ENCODE measurements at places on chromosomes 7 and 10.

DNA sequence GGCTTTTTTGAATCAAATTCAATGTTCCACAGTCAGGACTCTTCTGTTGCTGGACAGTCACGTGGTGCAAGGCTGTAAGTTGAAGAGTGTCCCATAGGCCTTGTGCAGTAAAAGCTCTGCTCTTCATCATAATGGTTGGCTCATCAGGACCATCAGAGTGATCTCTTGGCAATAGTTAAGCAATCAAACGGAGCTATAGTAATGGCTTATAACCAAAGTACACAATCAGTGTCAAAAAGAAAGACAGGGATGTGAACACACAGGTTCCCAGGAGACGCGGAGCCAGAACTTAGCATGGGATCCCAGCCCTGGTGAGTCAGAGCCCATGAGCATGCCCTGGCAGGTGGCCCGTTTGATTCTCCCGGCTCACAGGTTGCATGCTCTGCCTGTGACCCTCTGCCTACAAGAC, 10.8 kb upstream of the GPNMB start:
- DNase-seq, result no peak

- peak; percentile 40 for DNase-seq
Measured at GRCh38 chr7:23347033-23347681, 48.0 kb downstream of the MALSU1 start.

- DNase-seq, result no peak
Measured at GRCh38 chr7:102872460-102872859, 40.3 kb upstream of the LRRC17 start.

GRCh38 chr7:30880941-30881340, 30.7 kb upstream of the AQP1 start:
- DNase-seq, result no peak

GRCh38 chr10:114881417-114881816, 56.6 kb upstream of the TRUB1 start:
- DNase-seq, result no peak

DNA sequence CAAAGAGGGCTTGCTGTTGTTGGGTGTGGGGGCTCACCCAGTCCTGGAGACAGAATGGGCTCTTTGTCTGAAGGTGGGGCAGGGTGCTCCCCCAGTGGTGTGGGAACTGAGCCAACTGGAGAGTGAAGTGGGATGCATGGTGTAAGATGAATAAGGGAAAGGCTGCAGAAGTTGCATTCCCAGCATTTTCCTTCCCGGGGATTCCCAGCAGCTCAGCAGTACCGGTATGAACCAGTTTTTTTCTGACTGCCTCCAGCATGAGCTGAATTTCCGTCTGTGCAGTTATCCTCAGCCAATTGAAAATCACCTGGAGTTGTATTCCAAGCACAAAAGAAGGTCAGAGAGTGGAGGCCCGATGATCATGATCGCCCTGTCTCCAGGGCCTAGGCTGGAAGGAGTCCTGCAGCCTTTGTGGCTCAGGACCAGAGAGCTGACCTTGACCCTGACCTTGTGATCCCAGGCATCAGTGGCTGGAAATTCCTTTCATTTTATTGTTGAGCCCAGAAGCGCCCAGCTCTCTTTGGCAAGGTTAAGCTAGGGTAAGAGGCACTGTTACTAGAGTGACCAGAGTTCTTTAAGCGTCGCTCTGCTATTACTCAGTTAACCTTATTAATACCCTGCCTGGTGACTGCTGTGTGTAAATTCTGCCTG, 33.4 kb downstream of the OGDH start:
- DNase-seq, result no peak

GRCh38 chr10:29714096-29714874, 79.5 kb upstream of the SVIL start:
- peak; percentile 2 for DNase-seq

DNA sequence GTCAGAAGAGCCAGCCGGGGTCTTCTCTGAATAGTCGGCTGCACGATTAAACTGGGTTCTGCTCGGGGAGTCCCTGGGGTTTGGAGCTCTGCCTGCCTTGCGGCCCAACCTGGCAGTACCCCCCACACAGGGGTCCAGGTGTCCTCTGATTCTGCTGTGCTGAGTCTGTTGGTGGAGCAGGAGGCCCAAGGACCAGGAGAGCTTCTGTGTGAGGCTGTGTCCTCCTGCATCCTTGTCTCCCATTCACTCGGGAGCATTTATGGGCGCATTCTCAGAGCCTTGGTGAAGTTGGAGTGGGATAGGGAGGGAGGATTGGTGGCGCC, 14.2 kb downstream of the INPP5A start:
- DNase-seq, result no peak

DNA sequence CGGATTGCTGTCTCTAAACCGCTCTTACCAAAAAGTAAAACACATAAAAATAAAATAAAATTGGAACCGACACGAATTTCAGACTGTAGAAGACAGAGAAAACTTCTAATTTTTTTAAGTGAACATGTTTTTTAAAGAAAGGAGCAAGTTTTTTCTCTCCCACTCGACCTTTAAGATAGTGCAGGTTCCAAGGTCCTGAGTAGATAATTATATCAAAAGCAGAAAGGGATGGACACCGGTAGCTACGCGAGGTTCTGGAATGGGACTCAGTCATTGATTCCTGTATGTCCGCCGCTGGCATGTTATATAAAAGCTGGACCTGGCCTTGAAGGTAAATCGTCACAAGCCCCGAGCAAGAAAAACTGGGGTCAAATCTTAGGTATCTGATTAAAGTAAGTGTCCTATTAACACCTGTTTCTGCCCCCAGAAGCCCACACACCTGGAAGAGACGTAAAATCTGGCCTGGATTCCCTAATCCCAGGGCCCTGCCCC, 462 bp upstream of the CISD1 start:
- no peak for DNase-seq

DNA sequence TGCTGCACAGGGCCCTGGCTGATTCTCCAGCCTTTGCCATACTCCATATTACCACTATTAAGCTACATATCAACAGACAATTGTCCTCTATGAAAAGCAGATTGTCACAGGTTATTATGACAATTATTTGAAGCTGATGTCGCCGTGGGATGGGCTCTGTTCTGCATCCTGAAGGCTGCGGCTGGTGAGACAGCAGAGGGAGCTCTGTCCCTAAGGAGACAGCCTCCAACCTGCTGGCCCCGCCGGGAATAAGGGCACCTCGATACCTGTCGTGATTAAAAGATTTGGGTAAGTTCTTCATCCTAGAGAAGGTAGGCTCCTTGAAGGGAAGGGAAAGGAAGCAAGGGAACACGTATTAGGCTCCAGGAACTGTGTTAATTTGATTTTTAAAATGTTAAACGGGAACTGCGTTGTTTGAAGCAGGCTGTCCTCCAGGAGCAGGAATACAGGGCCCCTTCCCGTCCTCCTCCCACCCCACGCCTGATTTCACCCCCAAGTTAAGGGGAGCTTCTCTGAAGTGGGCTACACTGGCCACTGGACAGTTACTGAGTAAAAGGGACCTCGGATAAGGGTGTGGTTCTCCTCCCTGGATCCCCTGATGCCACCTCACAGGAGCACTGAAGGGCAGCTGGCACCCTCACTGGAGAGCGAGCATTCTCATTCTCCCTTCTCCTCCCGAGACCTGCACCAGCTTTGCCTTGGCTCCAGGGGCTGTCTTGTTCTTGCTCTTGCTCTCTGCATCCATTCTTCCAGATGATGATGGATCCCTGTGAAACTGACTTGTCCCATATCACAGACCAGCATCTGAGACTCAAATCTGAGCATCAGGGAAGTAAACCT, 11.8 kb upstream of the TIAL1 start:
- peak; percentile 64 for DNase-seq

GRCh38 chr7:5574770-5575269, 151.2 kb upstream of the TNRC18 start:
- peak; percentile 80 for DNase-seq

Data from OCI-M1 (cell line).